ENCODE measurements at places on chromosomes 12 and 14.

- no peak for DNase-seq
These were observed 245.7 kb downstream of the RAD51B start for GRCh38 chr14:68065322-68065721.

DNA sequence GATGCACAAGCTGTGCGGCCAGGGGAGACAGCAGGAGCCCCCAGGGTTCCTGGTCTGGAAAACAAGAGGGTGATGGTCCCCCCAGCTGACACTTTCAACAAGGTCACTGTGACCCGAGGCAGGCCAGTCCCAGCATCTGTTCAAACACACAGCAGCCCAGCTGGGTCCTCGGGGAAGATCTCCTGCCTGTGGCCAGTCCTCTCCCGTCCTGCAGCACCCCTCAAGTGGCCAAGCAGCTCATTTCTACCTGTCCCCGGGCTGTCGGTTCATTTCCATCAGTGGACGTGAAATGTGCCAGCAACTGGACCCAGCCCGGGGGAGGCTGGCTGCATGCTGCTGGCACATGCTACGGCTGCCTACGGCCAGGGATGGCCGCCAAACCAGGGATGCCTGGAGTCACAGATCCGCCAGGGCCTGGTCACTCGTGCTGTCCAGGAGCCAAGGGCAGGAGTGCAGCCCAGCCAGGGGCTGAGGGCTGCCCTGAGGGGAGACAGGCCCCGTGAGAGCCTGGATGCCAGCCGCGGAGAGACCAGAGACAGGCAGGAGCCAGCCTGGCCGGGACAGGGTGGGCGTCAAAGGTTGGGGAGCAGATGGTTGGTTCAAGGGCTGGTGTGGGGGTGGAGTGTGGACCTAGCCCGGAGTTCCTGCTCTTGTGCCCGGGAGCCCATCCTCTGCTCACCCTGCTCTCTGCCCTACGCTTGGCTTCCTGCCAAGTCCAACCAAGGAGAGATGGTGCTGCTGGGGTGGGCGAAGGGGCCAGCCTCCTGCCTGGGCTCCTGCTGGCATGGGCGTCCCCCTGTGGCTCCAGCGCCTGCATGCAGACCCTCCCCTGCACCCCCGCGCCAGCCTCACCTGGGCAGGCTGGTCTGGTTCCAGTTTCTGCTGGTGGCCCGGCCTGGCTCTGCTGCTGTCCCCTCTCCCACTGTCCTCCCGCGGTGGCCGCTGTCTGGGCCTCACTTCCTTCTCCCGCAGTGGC is 143.8 kb downstream of the ADGRD1 start:
- DNase-seq = no peak

DNA sequence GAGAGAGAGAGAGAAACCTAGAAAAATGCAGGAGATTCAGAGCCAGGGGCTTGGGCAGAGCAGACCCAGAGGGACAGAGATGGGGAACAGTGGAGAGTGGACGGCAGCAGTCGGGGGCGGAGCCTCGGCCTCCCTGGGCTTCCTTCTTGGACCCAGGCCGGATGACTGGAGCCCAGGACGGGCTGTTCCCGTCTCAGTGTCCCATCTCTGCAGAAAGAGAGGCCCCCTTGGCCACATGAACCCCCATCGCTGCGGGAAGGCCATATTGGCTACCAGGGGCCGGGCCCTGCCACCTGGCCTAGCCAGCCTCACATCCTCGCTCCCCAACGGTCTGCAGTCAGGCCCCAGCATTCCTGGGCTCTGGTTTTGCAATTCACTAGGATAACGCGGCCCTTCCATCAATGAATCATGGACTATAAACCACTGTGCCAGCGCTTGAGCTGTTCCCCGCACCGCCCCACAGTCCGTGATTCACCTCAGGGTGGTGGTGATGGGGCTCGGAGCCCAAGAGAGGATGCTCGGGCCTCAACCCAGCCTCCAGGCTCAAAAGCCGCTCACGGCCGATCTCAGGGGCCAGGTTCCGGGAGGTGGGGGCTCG is 116.5 kb downstream of the RFLNA start:
- DNase-seq = no peak

DNA sequence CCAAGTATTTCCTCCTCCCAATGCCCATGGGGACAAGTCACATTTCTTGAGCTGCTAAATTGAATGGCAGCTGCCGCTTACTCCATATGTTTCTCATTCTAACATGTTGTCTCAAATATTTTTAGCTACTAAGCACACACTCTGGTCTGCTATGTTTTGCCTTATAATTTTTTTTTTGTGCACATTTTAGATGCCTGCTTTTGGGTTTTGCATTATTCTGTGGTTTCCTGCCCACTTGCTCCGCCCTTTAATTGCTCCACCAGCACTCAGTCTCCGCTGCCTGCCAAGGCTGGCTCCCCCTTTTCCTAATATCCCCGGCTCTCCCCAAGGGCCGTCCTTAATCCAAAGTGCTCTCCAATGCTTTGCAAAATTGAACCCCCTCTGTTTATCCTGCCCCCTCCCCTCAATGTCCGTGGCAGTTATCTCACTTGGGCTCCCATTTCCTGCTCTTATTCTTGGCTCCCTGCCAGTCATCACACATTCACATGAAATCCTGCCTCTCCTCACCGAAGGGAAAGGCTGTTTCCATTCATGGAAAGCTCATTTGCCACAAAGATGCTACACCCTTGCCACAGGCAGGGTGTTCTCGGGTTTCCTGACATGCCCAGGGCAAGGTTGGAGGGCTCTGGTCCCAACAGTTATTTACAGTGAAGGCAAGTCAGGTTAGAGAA is 79.4 kb downstream of the C12orf75 start:
- DNase-seq = no peak

DNA sequence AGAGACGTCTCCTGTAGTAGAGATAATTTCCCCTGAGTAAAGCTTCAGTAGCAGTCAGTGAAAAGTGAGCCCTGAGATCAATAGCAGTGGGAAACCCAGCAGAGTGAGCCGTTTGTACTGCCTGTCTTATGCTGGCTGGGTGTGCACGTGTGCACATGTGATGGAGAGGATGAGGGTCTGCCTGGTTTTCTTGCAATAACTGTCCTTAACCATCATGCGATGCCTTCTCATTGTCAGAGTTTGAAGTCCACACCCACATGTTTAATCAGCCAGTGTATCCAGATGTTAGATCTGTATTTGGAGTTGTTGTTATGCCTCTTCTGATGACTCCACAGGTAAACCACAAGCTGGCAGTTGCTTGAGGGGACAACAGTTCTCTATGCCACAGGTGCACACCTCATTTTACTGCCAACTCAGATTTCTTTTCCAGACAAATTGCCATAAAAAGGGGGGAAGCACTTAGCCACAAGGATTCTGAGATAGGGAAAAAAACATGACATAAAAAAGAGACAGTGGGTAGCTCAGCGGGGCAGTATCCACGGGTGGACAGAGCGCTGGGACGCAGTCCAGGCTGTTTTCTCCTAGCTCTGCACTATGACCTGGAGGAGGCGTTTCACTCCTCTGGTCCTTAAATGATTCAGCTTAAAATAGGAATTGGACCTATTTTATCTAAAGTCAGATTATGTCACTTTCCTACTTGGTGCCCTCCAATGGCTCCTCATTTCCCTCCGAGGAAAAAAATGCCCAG is 192.3 kb downstream of the ANO6 start:
- no peak for DNase-seq

- DNase-seq = no peak
These were observed 46.2 kb downstream of the GALNT8 start for GRCh38 chr12:4766445-4766844.

DNA sequence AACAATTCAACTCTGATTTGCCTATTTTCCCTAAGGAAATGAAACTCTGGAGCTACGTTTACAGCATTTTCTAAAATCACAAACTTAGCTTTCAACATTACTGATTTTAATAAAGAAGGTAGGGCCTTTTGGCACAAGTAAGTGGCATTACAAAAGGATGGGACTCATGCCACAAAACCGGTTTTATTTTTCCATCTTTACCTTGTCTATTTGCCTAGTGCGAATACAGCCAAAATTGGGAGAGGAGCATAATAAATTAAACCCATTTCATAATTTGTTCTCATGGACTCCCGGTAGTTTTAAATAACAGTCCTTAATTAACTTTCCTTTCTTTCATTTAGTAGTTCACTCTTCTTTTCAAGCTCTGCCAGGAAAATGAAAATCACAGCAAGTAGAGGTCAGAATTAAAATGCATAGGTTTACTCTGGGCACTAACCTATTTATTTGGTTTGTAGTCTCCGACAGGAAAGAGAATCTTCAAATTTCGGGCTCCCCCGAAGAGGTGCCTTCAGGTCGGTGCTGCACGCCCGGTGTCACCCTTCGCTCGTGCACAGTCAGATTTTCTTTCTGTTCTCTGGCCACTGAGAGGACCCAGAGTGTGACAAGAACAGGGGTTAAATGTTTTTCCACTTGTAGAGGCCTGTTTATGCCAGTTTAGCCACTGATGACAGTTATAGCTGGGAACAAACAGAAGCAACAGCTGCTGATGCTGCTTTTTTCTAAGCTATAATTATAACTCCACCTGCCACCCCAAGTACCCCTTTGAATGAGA is at the start of gene BEST3:
BEST3 (minus strand) TSS at position 535 of the 772 bp plus-strand sequence. CDS start 1,505 bp downstream, outside the sequence.
- DNase-seq = no peak

GRCh38 chr12:124432376-124432775 is 135.0 kb downstream of the NCOR2 start:
- DNase-seq = no peak

GRCh38 chr14:99647411-99647810 is 2.5 kb downstream of the HHIPL1 start:
- DNase-seq = no peak

DNA sequence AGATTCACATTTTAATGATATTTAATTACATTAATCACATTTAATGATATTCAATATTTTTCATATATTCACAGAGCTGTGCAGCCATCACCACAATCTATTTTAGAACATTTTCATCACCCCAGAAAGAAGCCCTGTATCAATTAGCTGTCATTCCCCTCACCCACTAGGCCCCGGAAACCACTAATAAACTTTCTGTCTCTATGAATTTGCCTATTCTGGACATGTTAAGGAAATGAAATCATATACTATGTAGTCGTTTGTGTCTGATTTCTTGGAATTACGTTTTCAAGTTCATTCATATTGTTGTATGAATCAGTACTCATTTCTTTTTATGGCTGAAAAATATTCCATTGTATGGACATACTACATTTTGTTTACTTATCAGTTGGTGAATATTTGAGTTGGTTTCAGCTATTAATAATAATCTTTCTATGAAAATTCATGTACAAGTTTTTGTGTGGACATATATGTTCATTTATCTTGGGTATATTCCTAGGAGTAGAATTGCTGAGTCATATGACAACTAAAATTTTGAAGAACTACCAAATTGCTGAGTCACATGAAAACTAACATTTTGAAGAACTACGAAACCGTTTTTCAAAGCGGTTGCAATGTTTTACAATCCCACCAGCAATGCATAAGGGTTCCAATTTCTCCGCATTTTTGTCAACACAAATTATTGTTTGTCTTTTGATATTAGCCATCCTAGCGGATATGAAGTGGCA is 11.7 kb upstream of the OTOGL start:
- no peak for DNase-seq

DNA sequence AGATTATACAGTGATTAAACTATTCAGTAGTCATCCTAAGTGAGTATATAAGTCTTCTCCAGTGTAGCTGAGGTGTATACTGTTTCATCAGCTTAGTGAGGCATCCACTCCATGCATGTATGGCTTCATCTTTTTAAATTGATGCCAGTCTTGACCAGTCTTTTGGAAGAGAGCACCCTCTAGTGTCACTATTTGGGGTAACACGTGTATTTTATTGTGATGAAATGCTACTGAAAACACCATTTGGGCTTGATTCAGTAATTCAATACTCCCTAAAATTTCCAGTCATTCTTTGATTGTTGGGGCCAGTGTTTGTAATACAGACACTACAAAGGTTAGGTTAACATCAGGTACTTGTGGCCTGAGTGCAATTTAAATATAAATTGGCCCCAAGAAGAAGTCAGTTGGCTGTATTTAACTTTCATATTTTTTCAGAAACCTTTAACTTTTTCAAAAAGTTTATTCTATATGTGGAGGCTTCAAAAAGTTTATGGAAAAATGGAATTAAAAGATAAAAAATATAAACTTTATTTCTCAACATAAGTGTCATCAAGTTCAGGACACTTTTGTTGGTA is 35.3 kb downstream of the MIPOL1 start:
- no peak for DNase-seq

GRCh38 chr12:111010916-111011657 is 90.7 kb upstream of the MYL2 start:
- no peak for DNase-seq

GRCh38 chr12:108690191-108690518 is 41.2 kb downstream of the CORO1C start:
- no peak for DNase-seq

DNA sequence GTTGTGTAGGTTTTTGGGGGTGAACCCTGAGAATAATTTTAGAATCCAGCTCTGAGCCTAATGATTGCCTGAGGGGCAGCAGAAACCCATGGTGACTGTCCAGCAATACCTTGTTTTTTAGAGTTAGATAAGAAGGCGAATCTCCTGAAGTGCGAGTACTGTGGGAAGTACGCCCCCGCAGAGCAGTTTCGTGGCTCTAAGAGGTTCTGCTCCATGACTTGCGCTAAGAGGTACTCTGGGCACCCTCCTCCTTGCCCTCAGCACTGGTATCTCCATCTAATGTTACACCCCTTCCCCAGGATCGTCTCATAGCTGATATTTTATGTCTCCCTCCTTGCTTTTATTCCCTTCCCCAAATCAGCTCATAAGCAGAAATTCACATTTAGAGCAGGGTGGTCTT is 12.7 kb downstream of the M6PR start:
- no peak for DNase-seq

GRCh38 chr12:31023271-31023724 is 50.4 kb upstream of the DDX11 start:
- no peak for DNase-seq

- no peak for DNase-seq
These were observed 17.6 kb upstream of the FAM181A start for GRCh38 chr14:93909429-93910128.

DNA sequence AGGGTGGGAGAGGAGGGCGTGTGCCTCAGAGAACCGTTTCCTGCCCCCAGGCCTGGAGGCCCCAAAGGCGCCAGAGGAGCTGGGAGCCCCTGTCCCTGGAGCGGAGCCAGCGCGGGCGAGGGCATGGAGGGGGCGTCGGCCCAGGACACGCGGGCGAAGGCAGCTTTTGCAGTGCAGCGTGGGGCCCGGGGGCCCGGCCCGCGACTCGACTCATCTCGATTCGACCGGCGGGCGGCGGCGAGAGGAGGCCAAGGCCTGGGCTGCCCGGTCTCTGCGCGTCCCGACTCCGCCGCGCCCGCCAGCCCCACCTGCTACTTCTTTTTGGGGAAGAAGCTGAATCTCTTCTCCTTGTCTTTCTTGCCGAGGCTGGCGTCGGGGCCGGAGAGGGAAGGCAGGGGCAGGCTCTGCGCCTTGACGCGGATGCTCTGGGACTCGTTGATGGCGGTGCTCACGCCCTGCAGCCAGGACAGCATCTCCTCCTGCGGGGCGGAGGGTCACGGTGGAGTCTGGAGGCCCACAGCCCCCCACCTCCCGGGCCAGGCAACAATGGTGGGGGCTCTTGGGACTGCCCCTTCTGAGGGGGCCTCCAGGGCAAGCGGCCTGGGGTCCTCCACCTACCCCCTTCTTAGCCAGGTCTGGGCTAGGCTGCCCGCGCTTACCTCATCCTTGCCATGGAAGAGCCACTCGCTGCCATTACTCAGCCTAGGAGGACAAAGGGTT is 44.9 kb downstream of the PLEKHG3 start:
- DNase-seq = no peak

- DNase-seq = peak; percentile 25
These were observed 8.4 kb downstream of the PAPLN start for GRCh38 chr14:73245480-73246325.

Measured in stimulated activated CD4-positive, alpha-beta T cell treated with anti-CD3 and anti-CD28 coated beads, Interleukin-2, amount 100 ng/mL, for 48 hours (primary cell).